Neural progenitor cell (in vitro differentiated cells): ENCODE measurements at places on chromosomes 12 and 14. TPM values are rescaled to one million over a fixed set of nuclear protein-coding genes. Genes with fewer than 3 reads are reported as not detected.
A peak's percentile ranks its signal among the peaks of the same experiment; 100 is the strongest.

The SYT1 gene
- 28.1 and 36.9 TPM in 2 replicates for total RNA-seq

DNA sequence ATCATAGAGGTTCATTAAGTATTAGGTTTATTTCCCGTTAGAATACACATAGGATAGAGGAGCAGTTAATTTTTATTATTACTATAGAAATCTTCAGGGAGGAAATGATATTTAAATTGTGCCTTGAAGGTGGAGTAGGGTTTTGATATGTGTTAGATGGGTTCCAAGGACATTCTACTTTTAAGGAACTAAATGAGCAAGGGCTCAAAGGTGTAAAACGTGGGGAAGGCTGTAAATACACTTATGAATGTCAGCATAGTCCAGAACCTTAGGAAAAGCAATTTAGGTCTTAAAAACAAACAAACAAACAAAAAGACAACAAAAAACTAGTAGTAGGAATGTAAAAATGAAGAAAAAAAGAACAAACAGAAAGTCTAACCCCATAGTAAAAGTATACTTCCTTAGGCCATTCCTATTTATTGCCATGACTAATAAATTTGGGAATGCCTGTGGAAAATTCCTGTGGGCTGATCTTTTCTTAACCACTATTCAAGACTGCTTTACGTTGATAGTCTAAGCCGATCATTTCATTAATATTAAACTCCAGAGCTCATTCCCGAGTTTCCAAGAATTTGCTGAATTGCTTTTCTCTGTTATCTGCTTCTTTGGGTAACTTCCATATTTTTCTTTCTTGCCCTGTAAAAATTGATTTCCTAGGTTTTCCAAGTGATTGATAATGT lies 180.3 kb downstream of the RAD51B start:
- DNase-seq, result no peak
- H3K27ac ChIP-seq, result no peak overlapping the region
- H3K4me3 ChIP-seq, result no peak overlapping the region
- no peaks in the 10 kb centered on the region for H3K36me3 ChIP-seq
- no peaks in the 10 kb centered on the region for H3K4me1 ChIP-seq

The KRT74 gene
- not detected in 2 replicates for total RNA-seq

DNA sequence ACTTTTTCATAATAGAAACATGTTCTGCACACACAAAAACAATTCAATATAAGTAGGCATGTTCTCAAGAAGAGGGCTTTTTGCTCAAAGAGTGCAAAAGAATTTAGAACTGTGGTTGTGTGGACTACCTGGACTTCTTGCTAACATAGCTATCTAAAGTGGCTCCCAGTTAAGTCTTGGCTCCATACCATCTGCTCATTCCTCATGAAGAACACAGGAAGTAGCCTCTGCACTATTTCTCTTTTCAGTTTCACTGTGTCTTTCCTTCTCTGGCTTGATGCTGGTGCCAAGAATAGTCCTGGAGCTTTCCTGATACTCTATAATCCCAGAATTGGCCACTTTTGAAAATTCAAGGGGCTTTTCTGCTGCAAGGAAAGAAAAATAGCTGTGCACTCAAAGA lies 127.4 kb downstream of the CCER1 start:
- no peaks in the 10 kb centered on the region for H3K27me3 ChIP-seq
- no peak overlapping the region for H3K27ac ChIP-seq
- H3K36me3 ChIP-seq, result no peaks in the 10 kb centered on the region
- H3K4me3 ChIP-seq, result no peak overlapping the region
- H3K4me1 ChIP-seq, result no peaks in the 10 kb centered on the region

GRCh38 chr14:53955229-53955556 lies 1.4 kb downstream of the BMP4 start:
- peaks cover 98% of the 10 kb centered on the region for H3K27me3 ChIP-seq
- H3K4me1 ChIP-seq, result peaks cover 28% of the 10 kb centered on the region
- no peak for DNase-seq
- no peaks in the 10 kb centered on the region for H3K36me3 ChIP-seq
- peak overlapping the region; percentile 63 for H3K4me3 ChIP-seq
- no peak overlapping the region for H3K27ac ChIP-seq

The LGR5 gene
- total RNA-seq, result 0.71 and 1.4 TPM in 2 replicates

DNA sequence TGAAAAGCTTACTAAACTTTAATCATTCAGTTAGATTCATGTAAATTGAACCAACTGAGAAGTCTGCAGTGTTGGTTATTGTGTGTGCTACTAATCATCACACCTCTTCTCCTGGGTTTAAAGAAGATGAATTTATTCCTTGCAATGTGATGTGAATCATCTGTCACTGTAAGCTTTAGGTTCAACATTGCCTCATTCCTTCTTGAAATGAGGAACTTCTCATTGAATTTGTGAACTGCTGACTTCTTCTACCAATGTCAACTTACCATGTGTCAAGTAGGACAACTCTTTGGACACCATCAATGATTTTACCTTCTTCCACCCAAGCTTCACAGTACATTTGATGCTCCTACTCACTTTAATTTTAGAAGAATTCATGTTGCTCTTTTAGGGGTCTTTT lies 17.4 kb upstream of the PRB2 start:
- H3K4me3 ChIP-seq, result no peak overlapping the region
- no peak for DNase-seq
- H3K27me3 ChIP-seq, result no peaks in the 10 kb centered on the region
- no peaks in the 10 kb centered on the region for H3K36me3 ChIP-seq

DNA sequence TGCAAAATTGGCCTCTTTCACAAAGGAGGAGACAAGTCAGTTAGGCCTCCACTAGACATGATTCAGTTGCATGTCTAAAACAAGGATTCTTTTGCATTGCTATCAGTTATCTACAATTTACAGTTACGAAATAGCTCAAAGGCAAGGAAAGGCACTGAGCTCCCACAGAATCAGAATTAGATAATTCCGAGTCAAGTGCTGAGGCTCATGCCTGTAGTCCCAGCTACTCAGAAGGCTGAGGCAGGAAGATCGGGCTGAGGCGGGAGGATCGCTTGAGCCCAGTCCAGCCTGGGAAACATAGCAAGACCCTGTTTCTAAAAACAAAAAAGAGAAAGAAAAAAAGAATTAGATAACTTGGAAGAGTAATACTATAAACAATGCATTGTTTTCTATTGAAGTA lies 12.3 kb upstream of the RTRAF start:
- no peak overlapping the region for H3K4me3 ChIP-seq
- H3K4me1 ChIP-seq, result peaks cover 7% of the 10 kb centered on the region
- no peak for DNase-seq
- no peaks in the 10 kb centered on the region for H3K27me3 ChIP-seq

The DPF3 gene
- total RNA-seq, result not detected in 2 replicates

DNA sequence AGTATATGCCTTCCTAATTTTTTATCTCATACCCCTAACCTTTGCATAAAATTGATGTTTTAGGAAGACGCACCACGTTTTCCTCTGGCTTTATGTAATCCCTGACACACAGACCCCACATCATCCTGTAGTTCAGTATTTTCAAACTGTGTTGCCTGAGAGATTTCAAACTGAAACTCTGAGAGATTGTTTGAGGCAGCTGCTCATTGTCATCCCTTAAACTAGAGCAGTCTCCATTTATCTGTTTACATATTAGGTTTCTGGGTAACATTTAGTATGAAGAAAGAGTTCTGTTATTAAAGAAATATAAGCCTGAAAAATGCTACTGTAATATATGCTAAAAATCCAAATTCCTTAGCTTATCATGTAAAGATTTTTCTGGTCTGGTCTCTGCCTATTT lies 24.3 kb downstream of the MNAT1 start:
- no peak for DNase-seq
- peaks cover 13% of the 10 kb centered on the region for H3K4me1 ChIP-seq
- no peaks in the 10 kb centered on the region for H3K36me3 ChIP-seq
- no peak overlapping the region for H3K4me3 ChIP-seq
- H3K27ac ChIP-seq, result peak overlapping the region; percentile 31

The ETFBKMT gene
- total RNA-seq, result 1.5 and 2.7 TPM in 2 replicates

DNA sequence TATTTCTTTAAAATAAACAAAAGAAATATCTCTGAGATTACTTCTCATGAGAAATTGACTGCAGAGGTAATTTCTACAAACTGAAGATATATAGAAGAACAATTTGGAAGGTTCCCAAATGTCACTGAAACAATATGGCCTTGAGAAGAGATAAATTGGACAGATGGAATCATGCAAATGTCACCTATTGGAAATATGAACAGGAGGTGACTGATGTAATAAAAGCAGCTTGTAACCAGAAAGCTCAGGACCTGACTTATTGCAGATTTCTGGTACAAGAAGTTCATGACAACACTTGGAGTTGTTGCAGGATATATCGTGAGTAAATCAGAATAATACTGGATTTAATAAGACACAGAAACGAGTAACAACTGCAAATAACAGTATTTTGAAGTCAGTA lies 93.3 kb upstream of the TRHDE start:
- no peaks in the 10 kb centered on the region for H3K36me3 ChIP-seq
- no peaks in the 10 kb centered on the region for H3K27me3 ChIP-seq
- H3K4me1 ChIP-seq, result no peaks in the 10 kb centered on the region
- H3K27ac ChIP-seq, result no peak overlapping the region

The TAS2R10 gene
- 0.87 and 1.4 TPM in 2 replicates for total RNA-seq

GRCh38 chr12:88361493-88361892 lies 218.8 kb downstream of the KITLG start:
- no peak for DNase-seq
- H3K4me1 ChIP-seq, result no peaks in the 10 kb centered on the region
- H3K36me3 ChIP-seq, result no peaks in the 10 kb centered on the region
- H3K27ac ChIP-seq, result no peak overlapping the region
- no peak overlapping the region for H3K4me3 ChIP-seq

- H3K27ac ChIP-seq, result no peak overlapping the region
- no peak for DNase-seq
- no peak overlapping the region for H3K4me3 ChIP-seq
- no peaks in the 10 kb centered on the region for H3K4me1 ChIP-seq
- H3K36me3 ChIP-seq, result no peaks in the 10 kb centered on the region
Measured at GRCh38 chr12:7748852-7749251, 1.7 kb upstream of the CLEC4C start.

- no peak for DNase-seq
- H3K27me3 ChIP-seq, result peaks cover 59% of the 10 kb centered on the region
- H3K36me3 ChIP-seq, result no peaks in the 10 kb centered on the region
Measured at GRCh38 chr14:55127460-55127951, 1.5 kb upstream of the LGALS3 start.

DNA sequence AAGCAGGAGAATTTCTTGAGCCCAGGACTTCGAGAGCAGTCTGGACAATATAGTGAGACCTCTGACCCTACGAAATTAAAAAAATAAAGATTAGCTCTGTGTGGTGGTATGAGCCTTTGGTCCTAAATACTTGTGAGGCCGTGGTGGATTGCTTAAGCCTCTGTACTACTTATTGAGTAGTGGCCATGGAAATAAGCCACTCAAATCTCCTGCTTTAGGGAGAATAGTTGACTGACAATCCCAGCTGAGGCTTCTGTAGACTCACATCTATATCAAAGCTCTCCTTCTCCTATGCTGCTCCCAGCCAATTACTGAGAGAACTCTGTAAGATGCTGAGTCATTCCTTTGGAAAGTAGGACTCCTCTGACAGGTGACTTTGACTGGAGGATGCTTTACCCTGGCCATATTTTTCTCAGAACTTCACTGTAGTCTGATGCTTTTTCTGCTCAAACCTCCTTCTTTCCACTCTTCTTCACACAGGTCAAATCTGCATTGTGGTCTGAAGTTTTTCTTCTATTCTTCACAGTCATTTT lies 420.2 kb downstream of the SLC6A15 start:
- H3K36me3 ChIP-seq, result no peaks in the 10 kb centered on the region
- H3K4me1 ChIP-seq, result no peaks in the 10 kb centered on the region
- no peak overlapping the region for H3K4me3 ChIP-seq
- H3K27me3 ChIP-seq, result no peaks in the 10 kb centered on the region

- no peaks in the 10 kb centered on the region for H3K4me1 ChIP-seq
- H3K4me3 ChIP-seq, result no peak overlapping the region
- no peak overlapping the region for H3K27ac ChIP-seq
- H3K36me3 ChIP-seq, result no peaks in the 10 kb centered on the region
- no peak for DNase-seq
Measured at GRCh38 chr12:57539134-57539768, 7.7 kb downstream of the DCTN2 start.

DNA sequence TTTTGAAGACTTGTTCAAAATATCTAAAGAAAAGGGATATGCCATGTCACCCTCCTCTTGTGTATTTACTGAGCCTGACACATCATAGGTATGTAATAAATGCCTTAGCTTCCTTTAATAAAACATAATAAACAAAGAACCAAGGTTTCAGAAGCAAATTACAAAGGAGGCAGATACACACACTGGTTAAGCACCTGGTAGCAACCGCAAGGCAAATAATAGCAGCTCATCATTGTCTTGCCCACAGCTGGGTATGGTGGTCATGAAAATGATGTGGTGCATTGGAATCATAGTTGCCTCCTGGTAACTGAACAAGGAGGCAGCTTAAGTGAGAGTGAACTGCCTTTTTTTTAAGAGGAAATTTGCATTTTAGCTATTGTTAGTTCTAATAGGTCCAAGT lies 39.0 kb downstream of the PAX9 start:
- H3K27ac ChIP-seq, result no peak overlapping the region
- H3K36me3 ChIP-seq, result no peaks in the 10 kb centered on the region
- no peaks in the 10 kb centered on the region for H3K27me3 ChIP-seq
- H3K4me3 ChIP-seq, result no peak overlapping the region
- peaks cover 7% of the 10 kb centered on the region for H3K4me1 ChIP-seq

DNA sequence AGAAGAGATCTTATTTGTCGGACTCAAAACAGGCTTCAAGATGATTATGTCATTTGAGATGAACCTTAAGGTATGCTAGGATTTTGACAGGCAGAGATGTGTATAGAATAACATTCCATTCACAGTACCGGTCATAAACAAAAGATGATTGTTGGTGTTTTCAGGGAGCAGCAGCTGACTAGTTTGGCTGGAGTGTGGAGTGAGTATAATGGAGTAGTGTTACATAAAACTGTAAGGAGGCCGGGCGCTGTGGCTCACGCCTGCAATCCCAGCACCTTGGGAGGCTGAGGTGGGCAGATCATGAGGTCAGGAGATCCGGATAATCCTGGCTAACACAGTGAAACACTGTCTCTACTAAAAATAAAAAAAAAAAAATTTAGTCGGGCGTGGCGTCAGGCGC lies 23.9 kb downstream of the SERPINA10 start:
- no peak for DNase-seq
- no peaks in the 10 kb centered on the region for H3K4me1 ChIP-seq
- H3K36me3 ChIP-seq, result peaks cover 6% of the 10 kb centered on the region

DNA sequence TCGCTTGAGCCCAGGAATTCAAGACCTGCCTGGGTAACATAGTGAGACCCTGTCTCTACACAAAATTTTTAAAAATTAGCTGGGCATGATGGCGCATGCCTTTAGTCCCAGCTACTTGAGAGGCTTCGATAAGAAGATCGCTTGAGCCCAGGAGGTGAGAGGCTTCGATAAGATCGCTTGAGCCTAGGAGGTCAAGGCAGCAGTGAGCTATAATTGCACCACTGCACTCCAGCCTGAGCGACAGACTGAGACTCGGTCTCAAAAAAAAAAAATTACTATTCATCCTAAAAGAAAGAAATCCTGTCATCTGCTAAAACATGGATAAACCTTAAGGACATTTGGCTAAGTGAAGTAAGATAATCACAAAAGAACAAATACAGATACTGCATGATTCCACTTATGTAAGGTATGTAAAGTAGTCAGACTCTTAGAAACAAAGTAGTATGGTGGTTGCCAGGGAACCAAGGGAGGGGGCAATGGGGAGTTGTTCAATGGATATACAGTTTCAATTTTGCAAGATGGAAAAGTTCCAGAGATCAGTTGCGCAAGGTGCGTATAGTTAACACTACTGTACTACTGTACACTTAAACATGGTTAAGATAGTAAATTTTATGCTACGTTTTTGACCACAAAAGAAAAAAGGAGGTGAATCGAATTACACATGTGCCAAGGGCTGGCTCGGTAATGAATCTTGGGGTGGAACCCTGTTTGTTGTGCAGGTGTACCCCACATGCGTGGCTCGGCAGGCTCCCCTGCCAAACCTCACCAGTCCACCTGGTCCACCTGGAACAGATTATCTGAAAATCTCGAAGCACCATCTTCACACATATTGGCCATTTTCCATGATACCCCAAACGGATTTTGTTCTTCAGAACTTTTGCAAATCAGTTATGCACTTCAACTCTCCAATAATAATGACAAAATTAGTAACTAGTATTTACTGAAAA lies 18.3 kb upstream of the ATP2A2 start:
- H3K4me3 ChIP-seq, result no peak overlapping the region
